Stimulated activated CD8-positive, alpha-beta memory T cell treated with anti-CD3 and anti-CD28 coated beads, Interleukin-4, amount 100 ng/mL, for 24 hours (primary cell): ENCODE measurements at places on chromosomes 2 and 18.
A peak's percentile ranks its signal among the peaks of the same experiment; 100 is the strongest.

GRCh38 chr2:106885329-106885728 is 638 bp downstream of the ST6GAL2 start:
- DNase-seq = no peak

GRCh38 chr18:3037423-3037915 is 24.5 kb upstream of the LPIN2 start:
- no peak for DNase-seq

GRCh38 chr2:149420053-149420963 is 89.9 kb downstream of the LYPD6 start:
- no peak for DNase-seq

GRCh38 chr18:4106407-4107033 is 348.6 kb downstream of the DLGAP1 start:
- DNase-seq = peak; percentile 19

DNA sequence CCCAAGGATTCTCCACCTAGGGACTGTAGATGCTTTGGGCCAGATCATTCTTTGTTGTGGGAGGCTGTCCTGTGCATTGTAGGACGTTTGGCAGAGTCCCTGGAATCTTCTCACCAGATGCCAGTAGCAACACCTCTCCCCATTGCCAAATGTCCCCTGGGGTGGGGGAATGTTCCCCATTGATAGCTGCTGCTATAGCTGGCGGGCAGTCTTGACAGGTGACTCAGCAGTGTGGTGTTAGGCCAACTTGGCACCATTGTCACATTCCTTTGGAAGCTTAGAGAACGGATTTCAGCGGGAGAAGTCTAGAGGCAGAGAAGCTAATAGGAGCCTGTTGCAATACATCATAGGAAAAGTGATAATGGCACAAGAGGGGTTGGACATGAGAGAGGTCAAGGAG is 495.7 kb upstream of the SMIM21 start:
- no peak for DNase-seq
